Fibroblast of the aortic adventitia (primary cell): ENCODE measurements at places on chromosomes 3 and 15. TPM values are rescaled to one million over a fixed set of nuclear protein-coding genes. Genes with fewer than 3 reads are reported as not detected.

Gene ZPLD1
- 0.33 and 0.45 TPM in 2 replicates for total RNA-seq

Gene BCHE
- total RNA-seq = 5.7 and 76.2 TPM in 2 replicates

Gene NOX5
- total RNA-seq = 0.08 and 0.27 TPM in 2 replicates

Gene TRIM42
- total RNA-seq = not detected in 2 replicates

- DNase-seq = peak; percentile 35
Observed at GRCh38 chr15:33584797-33585196, 274.0 kb downstream of the RYR3 start.

DNA sequence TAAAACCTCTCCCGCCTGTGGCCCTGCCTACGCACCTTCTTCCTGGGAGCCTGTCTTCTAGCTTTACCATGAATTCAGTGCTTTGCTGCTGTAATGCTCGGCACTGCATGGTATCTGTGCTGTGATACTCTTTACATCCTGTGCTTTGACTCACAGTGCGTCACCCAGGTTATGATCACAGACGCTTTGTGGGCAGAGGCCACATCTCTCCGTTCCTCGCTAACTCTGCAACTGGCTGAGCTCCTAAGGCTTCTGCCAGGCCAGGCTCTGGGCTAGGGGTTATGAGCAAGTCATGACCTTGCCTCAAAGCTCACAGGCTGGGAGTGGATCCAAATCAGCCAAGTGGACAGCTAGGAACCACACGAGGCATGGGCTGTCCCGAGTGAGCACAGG lies 23.2 kb downstream of the SPTBN5 start:
- peak; percentile 34 for DNase-seq

DNA sequence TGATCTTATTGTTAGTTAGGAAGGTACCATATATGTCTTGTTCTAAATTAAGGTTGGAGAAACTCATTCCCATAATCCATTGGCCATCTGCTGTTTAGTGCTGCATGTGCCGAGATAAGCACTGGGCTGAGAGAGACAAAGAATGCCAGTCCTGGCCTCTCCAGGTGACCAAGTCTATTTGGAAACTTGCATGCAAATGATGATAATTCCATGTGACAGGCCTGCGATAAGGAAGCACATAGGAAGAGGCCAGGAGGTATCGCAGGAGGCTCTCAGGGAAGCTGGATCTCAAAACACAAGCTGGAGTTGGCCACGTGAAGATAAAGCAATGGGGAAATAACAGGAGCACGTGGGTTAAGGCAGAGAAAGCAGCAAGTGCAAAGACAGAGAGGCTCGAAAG lies 39.7 kb downstream of the MYO5C start:
- DNase-seq = no peak

DNA sequence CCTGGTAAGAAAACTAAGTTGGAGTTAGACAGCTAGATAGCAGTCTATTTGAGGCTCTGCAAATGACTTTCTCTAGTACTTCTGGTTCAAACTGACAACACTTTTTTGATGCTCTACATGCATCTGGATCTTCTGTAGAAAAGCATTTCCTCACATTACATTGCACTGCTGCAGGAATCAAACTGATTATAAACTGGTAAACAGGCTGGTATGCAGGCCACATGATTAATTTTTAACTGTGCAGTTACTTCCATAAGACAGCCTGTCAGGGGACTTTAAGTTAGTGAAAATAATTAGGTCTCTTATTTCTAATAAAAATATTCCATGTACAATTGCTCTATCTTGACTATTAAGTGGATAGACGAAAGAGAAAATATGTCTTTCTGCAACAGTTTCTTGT lies 550.0 kb upstream of the ALCAM start:
- DNase-seq = no peak

DNA sequence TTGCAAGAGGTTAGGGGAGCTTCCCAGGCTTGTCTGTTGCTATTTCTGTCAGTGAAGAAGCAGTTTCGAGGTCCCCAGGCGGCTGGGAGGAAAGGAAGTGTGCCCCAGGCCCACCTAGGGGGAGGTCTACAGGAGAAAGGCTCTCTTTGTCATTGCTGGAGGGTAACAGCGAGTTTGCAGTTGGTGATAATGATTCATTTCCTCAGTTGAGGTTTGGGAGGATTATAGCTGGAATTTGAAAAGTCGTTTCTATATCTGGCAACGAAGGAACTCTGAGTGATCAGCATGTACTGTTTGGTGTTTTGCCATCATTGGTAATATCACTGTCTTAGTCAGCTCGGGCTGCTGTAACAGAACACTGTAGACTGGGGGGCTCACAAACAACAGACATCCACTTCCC lies 65.5 kb upstream of the UBE3A start:
- peak; percentile 2 for DNase-seq

DNA sequence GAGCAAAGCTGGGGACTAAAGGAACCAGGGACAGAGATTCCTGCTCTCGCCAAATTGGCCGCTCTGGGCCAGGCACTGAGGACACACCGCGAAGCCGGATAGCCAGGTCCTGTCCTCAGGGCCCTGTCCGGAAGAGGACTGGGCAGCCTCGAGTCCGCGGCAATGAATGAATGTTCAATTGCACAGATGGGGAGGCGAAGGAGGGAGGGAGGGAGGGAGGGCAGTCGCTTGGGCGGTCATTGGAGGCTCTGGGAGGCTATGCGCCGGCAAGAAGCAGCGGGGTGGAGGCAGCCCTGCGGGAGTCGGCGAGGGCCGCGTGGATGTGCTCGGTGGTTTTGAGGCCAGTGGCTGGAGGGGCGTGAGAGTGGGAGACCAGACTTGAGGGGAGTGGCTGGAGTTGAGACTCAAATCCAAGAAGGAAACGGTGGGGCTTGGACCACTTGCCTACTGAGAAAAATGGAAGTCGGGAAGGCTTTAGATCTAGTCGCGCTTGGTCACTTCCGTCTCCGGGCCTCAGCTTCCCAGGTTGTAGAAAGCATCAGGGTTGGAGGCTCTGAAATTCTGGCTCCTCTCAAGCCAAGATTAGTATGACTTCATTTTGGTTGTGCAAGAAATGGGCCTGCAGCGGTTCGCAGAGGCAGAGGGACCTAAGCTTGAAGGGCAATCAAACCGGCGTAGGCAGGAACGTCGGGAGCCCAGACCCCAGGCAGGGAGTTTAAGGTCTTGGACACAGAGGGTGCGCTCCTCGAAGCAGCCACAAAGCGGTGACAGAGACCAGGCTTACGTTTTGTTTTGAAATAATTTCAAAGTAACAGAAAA lies 21.1 kb upstream of the PLXND1 start:
- peak; percentile 89 for DNase-seq

GRCh38 chr3:69809076-69809835 lies 70.0 kb downstream of the MITF start:
- no peak for DNase-seq

DNA sequence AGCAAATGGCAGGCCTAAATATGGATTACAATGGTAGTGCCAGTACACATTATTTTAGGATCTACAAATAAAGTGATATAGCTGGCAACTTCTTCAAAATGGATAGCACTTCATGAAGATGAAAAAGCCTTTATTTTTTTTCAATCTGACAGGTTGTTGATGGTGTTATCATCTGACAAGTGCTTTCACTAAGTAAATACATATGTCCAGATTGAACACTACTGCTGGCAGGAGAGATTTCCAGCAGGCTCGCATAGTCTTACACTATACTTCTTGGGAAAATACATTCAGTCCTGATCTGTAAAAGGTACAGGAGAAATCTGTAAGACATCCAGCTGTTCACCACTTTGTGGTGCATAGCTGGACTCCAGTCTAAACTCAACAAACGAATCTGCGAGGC lies 50.9 kb upstream of the ALCAM start:
- DNase-seq = no peak

GRCh38 chr3:179072100-179072438 lies 460 bp upstream of the ZMAT3 start:
- peak; percentile 47 for DNase-seq

GRCh38 chr15:41115652-41116115 lies 396 bp downstream of the INO80 start:
- DNase-seq = peak; percentile 48

DNA sequence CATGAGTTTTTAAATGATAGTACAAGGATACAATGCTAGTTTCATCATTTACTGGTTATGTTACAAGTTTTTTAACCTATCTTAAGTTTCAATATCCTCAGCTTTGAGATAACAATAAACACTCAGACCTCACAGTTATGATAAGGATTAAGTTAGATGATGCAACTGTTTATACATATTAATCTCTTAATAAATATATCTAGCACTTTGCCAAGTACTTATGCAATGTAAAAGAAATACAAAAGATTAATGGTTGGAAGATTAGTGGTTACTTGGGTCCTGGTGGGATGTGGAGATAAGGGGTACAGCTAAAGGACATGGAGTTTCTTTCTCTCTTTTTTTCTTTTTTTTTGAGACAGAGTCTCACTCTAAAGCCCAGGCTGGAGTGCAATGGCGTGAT lies 12.0 kb downstream of the SPPL2A start:
- peak; percentile 89 for DNase-seq

DNA sequence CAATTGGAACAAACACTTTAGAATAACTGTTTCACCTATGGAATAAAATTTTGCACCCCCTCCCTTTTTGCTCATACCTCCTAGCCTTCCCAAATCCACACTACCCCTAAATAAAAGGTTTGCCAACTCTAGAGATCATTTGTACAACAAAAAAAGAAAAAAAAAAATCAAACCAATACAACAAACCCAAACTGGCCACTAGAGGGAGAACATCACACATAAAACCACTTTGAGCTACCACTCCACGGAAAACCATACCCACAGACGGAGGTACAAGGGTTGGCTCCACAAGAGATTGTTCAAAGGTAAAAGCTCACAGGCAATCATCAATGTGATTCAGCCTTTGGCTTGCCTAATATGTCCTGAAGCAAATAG lies 47.6 kb downstream of the SETMAR start:
- DNase-seq = peak; percentile 88
